Right cardiac atrium (tissue), 5 donors: ENCODE measurements at places on chromosomes 12 and 14. TPM values are rescaled to one million over a fixed set of nuclear protein-coding genes. Genes with fewer than 3 reads are reported as not detected.

DNA sequence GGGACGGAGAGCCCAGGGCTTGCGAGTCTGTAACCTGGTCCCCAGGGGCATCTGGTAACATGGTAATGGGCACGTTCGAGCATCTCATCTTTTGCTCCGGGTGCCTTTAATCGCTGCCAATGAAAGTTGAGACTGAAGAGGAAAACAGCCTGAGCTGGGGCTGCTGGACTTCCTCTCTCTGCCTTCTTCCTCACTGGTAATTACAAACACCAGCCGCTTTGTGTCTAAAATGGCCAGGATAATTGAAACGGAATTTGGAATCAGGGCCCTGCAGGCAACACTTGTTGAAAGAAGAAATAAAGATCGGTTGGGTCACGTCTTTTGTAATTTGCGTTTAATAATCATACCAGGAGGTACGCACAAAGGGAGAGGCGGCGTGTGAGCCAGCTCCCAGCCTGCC lies 51.5 kb upstream of the GPATCH2L start:
- no peak for DNase-seq

GRCh38 chr14:91250912-91251311 lies 6.4 kb upstream of the GPR68 start:
- DNase-seq: peak; percentile 55

GRCh38 chr12:102095677-102096263 lies 24.1 kb downstream of the NUP37 start:
- DNase-seq: no peak

DNA sequence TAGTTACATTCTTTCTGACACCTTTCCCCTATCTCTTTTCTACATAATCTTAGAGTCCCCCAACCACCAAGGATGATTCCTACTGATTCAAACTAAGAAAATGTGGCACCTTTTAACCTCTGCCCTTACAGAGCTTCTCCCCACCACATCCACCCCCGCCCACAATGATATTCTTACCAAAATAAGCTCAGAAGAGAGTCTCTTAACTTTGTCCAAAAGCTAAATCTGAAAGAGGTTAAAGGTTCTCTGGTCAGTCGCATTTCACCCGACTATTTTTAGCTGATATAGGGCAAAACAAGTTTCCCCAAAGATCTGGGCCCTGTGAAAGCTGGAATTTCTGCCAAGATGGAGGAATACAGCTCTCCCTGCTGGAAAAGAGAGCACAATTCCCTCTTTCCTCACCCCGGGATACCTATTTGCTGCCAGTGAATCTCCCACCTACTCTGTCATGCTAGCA lies 128.6 kb downstream of the ZFP36L1 start:
- no peak for DNase-seq

DNA sequence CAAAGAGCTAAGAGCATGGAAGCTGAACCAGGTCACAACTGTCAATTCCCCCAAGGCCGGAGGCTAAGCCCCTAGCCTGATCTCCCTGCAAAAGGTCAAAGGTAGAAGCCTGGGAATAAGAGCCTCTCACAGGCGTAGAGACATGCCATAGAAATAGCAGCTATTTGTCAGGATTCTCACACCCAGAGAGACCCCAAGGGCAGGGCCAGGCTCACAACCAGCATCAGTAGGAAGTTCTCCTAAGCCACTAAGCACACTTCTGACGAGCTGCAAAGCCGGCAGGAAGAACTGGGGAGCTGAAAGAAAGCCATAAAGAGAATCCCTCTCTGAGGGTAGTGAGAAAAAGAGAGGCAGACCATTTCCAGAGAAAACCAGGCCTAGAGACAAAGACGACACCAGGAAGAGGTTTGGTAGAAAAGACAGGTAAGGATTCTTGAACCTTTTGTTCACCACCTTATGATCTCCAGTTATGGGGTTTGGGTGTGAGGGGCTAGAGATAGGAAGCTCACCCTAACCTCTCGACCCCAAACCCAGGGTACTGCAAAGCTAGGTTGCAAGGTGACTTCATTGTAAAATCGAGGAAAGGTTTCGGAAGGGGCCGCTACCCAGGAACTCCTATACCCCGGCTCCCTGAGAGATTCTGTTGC lies 1.0 kb downstream of the SMARCC2 start:
- DNase-seq: no peak

- DNase-seq: no peak
Measured at GRCh38 chr12:52862023-52862422, 13.2 kb upstream of the KRT78 start.

DNA sequence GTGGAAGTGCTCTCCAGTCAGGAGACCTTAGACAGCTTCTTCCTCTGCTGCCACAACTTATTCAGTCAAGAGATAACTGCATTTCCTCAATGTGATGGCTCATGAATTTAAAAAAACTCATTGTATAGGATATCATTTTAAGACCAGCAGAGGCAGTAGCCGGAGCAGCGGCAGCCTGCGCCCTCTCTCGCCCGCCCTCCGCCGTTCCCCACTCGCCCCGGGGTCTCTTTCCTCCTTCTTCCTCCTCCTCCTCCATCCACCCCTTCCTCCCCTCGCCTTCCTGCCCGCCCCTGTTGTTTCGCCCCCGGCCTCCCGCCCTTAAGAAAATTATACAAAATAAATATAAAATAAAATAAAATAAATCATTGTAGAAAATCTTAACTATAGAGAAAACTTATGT lies 687.6 kb downstream of the FLRT2 start:
- DNase-seq: no peak

DNA sequence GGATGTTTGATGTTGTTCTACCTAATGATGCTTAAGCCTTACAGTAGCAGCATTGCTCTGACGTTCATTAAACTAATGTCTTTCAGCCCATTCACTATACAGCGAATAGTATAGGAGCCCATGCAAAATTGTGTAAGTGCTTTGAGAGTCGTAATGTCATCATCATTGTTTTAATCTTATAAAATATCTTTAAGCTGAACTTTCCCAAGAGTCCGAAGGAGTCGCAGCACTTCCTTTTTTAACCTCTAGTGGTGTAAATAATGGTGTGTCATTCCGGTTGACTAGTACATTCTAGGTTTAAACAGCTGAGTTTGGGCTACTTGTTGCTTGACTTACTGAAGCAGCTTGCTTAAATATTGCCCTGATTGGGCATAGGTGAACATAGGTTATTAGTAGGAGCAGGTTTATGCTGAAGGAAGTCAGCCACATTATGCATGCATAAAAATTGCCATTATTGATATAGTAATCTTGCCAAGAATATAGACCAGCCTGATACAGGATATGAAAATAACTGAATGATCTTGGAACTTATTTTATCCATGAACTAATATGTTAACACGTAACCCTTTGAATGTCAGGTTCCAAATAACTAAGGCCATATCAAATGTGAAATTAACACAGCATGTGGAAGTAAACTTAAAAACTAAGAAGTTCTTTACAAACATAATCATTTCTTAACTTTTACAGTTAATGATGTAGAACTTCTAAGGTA lies 2.6 kb downstream of the WNK1 start:
- DNase-seq: no peak

- no peak for DNase-seq
Measured at GRCh38 chr14:92850492-92850891, 56.4 kb downstream of the GOLGA5 start.

GRCh38 chr12:131085125-131085815 lies 131.6 kb downstream of the ADGRD1 start:
- DNase-seq: peak; percentile 30

DNA sequence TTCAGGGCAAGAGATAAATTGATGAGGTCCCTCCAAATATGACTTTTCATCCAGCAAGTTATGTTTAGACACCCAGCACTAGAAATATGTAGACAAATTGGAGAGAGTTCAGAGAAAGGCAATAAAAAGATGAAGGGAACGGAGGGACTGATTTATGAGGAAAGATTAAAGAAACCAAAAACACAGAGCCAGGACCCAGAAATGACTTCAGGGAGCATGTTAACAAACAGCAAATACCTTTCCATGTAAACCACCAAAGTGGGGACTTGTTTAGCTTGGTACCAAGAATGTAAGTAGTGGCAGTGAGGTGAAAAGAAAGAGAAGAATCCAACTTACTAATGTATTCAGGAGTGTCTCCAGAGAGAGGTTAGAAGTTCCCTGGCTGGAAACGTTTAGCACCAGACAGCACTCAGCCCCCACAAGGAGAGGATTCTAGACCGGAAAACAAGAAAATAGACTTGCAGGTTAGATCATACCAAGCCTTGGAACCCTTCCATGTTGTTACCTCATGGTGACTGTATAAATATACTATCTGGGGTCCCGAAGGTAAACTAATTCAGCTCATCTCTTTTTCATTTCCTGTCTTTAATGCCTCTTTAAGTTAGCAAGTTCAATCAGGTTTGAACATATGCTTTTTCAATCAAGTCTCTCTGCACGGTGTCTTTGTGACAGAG lies 79.2 kb downstream of the TBC1D30 start:
- no peak for DNase-seq

GRCh38 chr12:41956353-41956752 lies 188.3 kb downstream of the GXYLT1 start:
- no peak for DNase-seq

DNA sequence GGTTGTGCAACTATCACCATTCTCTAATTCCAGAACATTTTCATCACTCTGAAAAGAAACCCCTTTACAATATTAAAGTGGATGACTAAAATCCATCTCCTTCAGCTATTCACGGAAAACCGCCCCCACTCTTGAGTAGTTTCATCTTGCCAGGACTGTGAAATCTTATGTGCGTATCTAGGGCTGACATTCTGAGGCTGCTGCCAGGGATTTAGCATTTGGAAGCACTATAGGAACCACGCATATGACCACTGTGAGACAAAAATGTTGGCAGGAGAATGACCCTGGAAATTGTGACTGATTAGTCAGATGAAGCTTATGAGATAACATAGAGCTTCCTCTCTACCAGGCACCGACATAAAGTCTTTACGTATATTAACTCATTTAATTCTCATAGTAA lies 305.2 kb upstream of the PDE3A start:
- no peak for DNase-seq

DNA sequence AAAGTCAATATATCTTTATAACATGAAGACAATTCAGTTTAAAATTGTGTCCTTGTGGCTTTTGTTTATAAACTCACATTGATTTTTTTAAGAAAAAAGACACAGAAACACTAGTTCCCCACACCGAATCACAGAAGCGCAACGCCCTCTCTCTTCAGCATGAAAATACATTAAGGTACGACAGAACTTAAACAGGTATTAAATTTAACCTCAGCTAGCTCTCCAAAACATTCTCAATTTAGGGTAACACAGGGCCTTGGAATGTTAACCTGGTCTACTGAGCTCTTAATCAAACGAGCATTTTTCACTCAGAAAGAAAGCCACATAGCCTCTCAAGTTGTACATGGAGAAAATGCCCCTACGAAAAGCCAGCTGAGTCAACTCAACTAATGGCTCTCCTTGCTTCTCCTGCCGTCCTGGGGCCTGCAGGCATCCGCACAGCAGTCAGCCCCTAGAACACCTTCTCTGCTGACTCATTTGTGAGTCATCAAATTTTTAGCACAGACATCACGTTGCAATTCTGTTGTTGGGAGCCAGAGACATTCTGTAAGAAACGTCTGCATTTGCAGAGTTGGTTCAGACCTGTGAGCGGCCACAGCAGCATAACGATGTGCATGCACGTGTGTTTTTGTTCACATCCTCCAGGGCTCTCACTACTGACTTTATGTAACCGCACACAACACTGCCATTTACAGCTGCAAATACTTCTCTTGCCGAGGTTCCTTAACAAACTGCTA lies 141.6 kb downstream of the ITPR2 start:
- no peak for DNase-seq

CPNE6 gene
- total RNA-seq: 0.14 TPM

STRAP gene
- total RNA-seq: 103 TPM

KCNH3 gene
- 4.4 TPM for total RNA-seq

TSPAN9 gene
- total RNA-seq: 183 TPM

LRP1-AS gene
- not detected for total RNA-seq

SLC25A47 gene
- total RNA-seq: not detected

SLC39A2 gene
- 0.29 TPM for total RNA-seq

KRT2 gene
- not detected for total RNA-seq

IAPP gene
- total RNA-seq: not detected

NRL gene
- 2.9 TPM for total RNA-seq

COCH gene
- total RNA-seq: 0.49 TPM

CIT gene
- total RNA-seq: 2.4 TPM

COX8C gene
- 1.1 TPM for total RNA-seq

SMIM41 gene
- 0.31 TPM for total RNA-seq

CACNA1C gene
- 125 TPM for total RNA-seq
